ENCODE measurements at places on chromosomes 6 and 20.

DNA sequence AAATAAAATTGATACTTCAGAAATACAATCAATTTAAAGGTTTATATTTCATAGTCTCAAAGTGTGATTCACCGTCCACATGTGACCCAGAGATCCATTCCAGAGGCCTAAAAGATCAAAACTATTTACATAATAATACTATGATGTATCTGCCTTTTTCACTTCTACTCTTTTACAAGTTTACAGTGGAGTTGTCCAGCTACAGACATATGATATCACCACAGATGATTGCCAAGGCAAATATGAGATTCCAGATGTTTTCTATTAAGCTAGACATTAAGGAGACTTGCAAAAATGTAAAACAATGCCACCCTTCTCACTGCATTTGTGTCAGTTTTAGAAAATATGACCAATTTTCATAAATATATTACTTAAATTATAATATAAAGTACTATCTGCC lies 443.7 kb downstream of the GJA1 start:
- no peak for DNase-seq

DNA sequence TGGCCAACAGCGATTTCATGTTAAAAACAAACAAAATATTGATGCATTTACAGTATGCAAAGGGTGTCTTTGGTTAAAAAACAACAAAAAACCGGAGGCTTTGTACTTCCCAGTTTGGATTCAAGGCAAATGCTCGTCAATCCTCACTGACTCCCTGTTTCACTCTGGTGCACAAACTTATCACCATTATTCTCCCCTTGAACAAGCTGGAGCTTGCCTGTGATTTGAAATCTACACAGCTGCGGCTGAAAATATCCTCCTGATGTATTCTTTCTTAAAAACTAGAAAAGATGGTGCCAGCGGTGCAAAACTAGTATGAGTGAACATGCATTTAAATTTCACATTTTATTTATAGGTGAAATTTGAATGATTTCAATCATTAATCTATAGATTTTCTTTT lies 3.3 kb downstream of the PERP start:
- no peak for DNase-seq

DNA sequence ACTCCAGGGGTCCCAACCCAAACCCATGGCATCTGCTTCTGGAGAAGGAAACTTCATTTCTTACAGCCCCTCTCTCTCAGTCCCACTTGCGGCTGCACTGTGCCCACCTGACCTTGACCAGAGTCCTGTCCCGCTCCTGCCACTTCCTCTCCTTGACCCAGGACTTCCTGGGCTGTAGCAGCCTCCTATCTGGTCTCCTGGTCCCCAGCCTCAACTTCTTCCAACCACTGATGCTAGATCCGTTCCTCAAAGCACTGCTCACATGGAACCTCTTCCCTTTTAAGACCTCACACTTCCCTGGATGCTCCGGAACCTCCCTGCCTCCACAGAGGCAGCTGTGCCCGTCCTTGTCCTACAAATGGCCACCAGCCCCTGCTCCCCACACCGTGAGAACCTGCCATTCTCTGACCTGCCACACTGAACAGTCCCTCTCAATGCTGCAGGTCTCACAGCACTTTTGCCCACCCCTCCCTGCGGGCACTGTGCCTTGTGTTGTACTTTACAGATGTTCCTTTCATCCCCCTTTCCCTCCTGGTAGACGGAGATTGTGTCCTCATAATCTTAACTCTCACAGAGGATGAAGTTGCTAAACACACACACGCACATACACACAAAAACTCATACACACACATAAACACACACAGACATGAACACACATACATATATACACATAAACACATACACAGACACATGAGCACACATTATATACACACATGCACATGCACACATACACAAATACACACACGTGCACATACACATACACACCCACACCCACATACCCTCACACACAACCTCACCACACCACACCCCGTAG lies 59.6 kb upstream of the NXT1 start:
- DNase-seq: no peak

- no peak for DNase-seq
These were observed 19.5 kb downstream of the NCOA3 start for GRCh38 chr20:47521059-47521808.

DNA sequence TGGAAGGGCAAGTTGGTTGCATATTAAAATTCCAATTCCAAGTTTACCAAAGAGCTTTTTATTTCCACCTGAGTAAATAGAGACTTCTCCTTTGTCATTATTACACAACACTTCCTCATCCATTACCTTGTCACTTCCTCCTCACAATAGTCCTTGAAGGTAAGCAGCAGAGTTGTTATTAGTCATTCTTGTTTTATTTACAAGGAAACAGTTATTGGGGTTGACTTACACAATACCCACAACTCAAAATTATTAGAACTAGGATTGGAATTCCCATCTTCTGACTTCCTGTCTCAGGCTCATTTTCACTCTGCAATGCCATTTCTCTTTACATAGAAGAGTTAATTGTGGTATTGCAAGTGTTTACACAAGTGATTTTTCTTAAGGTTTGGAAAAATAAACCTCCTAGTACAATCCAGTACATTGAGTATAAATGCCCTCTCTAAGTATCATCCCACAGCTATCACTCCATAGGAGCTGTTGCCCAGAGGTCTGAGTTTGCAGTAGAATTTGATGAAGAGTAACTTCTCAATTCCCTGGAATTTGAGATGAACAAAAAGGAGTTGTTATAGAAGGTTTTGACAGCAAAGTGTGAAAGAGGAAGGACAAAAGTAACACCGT lies 28.9 kb upstream of the MTRF1L start:
- no peak for DNase-seq

DNA sequence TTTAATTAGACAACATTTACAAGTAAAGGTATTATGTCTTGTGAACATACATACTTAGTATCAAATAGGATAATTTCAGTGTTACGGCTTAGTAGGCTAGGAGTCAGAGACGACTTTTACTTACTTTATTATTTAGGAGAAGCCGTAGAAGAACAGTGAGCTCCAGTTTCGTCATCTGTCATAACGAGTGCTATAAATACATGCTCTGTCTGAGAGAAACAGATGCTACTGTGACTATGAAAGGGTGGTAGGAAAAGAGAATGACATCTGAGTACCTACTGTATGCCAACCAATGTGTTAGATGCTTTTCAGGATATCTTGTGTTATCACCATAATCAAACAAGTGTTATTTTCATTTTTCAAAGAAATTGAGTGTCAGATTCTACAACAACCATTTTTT lies 119.0 kb downstream of the EYA4 start:
- DNase-seq: no peak

GRCh38 chr6:37492236-37492972 lies 7.3 kb downstream of the CCDC167 start:
- DNase-seq: no peak

GRCh38 chr6:142886431-142887170 lies 58.4 kb downstream of the HIVEP2 start:
- no peak for DNase-seq

DNA sequence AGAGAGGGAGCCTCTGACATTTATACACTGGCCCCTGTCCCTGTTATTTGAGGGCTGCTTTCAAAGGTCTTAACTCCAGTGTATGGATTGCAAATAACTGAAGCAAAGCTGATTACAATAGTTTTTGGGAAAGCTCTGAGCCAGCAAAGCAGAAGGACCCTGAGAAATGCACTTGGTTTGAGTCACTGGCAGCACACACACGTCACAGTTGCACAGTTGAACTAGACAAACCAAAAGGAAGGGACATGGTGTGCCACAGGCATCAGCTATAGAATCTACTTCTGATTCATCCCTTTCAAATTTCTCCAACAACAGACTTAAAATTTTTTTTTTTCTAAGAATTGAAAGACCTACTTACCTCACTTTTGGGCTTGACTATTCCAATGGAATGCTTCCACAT lies 56.4 kb downstream of the SNRNP48 start:
- DNase-seq: no peak

- DNase-seq: no peak
These were observed 70.0 kb downstream of the FAM50B start for GRCh38 chr6:3919130-3919628.

- no peak for DNase-seq
These were observed 34.9 kb upstream of the PRDM1 start for GRCh38 chr6:106051226-106051625.

Measured in stimulated activated CD4-positive, alpha-beta T cell treated with anti-CD3 and anti-CD28 coated beads, Interleukin-15, amount 100 ng/mL, for 24 hours (primary cell).